HAP-1 (cell line): ENCODE measurements at places on chromosomes 16 and 17.

DNA sequence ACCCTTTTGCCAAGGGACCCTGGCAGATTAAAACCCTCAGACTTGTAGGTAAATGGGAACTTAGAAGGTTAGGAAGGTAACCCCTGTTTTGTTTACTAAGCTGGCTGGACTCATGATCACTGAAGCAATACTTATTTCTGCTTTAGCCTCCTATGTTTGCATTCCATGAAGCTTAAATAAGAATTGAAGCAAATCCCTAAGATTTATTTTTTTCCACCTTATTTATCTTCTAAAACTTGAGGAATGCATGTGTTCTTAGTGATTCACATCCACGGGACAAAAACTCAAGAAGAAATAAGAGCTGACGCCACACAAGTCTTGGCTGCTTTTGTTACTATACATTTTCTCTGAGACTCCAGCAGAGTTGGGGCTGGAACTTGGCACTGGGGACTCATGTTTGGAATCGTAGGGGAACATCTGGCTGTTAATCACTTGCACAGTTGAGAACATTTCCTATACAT, 35.5 kb downstream of the CLUAP1 start:
- no peak for DNase-seq

- no peak for DNase-seq
Observed at GRCh38 chr17:45090711-45091110, 29.6 kb downstream of the NMT1 start.

DNA sequence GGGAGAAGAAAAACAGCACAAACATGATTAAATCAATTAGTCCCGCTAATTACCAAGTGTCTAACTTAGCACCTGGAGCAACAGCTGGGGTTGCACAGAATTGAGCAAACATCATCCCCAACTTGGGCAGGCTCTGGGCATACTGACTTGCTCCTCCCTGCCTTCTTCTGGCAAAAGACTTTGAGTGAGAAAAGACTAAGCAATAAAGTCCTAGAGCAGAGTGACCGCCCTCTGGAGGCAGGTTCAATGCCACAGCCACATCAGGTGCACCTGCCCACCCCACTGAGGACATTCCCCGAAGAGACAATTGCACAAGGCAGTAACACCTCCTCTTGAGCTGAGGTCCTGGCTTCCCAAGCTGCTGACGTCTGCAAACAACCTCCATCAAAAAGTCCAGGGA, 358.3 kb downstream of the SOX9 start:
- no peak for DNase-seq

- no peak for DNase-seq
Observed at GRCh38 chr17:58375811-58376210, 23.8 kb upstream of the SUPT4H1 start.

DNA sequence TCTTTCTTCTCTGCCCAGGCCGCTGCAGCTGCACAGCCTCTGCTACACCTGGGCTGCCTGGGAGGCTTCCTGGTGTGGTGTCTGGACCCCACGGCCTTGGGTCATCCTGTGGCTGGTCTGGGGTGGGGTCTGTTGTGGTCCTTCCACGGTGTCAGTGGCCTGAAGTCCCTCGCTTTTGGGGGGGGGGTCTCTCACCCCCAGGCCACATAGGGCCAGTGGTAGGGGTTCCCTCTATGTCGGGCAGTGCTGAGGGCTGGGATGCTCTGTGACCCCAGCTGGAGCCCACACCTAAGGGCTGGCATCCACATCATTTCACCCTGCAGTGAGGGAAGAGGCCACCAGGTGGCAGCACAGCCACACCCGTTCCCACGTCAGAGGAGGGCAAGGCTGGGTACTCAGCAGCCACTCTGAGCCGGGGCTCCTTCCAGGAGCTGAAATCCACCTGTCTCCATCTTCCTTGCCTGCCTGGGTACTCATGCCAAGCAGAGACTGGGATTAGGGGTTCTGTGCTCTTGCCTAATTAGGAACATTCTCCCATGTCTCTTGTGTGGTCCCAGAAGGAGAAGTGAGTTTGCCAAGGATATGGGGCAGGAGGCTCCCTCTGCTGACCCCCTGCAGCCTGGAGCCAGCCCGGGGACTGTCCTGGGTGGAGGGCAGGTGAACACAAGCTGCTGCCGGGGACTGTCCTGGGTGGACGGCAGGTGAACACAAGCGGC, 13.0 kb downstream of the ENGASE start:
- peak; percentile 34 for DNase-seq

GRCh38 chr17:27572665-27573064, 58.3 kb upstream of the LGALS9 start:
- DNase-seq: no peak

- DNase-seq: peak; percentile 80
Observed at GRCh38 chr16:679814-680624, at the start of gene STUB1. STUB1 (plus strand) TSS chr16:680410; CDS start chr16:680526, 116 bp downstream.

GRCh38 chr16:57637965-57638364, 9.5 kb downstream of the ADGRG1 start:
- no peak for DNase-seq

- no peak for DNase-seq
Observed at GRCh38 chr17:65595071-65595656, 33.7 kb upstream of the AXIN2 start.

DNA sequence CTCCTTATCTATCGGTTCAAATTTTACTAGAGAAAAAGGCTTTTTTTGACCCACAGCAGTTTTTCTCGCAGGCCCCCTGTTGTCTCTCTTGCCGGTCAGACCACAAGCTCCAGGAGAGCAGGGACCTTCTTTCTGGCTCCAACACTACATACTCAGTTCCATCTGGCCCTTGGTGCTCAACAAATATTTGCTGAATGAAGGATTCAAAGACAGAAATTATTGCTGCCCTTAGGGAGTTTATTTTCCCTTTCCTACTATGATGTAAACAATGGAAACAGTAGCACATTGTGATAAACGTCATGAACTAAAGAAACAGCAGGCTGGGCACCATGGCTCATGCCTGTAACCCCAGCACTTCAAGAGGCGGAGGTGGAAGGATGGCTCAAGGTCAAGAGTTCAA, 59.0 kb upstream of the ATP2A3 start:
- no peak for DNase-seq

DNA sequence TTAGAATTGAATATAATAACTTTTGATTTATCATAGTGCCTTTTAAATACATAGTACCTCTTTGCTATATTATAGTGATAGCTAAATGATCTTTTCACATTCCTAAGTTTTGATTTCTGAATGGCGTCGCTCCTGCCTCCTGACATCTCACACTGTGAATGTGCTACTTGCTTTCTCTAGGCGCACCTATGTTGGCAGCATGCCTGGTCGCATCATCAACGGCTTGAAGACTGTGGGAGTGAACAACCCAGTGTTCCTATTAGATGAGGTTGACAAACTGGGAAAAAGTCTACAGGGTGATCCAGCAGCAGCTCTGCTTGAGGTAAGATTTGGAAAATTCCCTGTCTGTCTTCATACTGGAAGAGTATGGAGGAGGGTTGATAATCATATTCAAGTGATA, 29.8 kb upstream of the ABCC11 start:
- no peak for DNase-seq

- DNase-seq: no peak
Observed at GRCh38 chr17:9101356-9101755, 80.0 kb downstream of the NTN1 start.

GRCh38 chr16:29877266-29877961, 14.4 kb upstream of the CDIPT start:
- no peak for DNase-seq
